WTC11 (cell line): ENCODE measurements at places on chromosomes 1 and 21. TPM values are rescaled to one million over a fixed set of nuclear protein-coding genes. Genes with fewer than 3 reads are reported as not detected.

DNA sequence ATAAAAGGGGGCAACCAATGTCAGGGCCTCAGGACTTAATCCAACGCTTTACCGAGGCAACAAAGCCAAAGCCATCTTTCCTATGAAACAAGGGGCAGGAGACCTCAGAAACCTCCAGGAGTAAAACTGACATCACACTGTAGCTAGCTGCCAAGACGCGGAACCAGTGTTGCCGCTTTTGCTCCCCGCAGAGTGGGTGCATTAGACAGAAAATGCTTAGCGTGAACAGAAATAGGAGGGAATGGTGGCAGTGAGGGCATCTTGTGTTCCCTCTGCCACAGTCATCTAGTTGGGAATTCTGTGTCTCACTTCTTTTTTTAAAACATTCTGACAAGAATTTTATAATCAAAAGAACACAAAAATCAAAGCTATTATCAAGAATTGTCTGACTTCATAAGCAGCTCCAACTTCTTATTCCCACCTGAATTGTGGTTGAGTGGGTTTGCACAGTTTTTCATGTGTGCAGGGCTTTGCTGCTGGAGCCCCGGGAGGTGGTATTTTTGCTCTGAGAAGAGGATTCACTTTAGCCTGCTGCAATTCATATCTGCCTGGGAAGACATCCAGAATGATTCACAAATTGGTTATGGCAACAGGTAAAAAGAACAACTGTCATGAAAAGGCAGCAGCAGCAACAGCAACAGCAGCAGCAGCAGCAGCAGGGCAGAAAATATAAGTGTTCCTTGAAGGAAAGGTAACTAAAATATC, 82.2 kb upstream of the DIRAS3 start:
- H3K27me3 ChIP-seq: no peaks in the 10 kb centered on the region; the same call in none of the 2 replicates
- peaks cover 17% of the 10 kb centered on the region for H3K4me1 ChIP-seq
- no peak overlapping the region for H3K27ac ChIP-seq

GRCh38 chr1:224045556-224045955, 68.4 kb upstream of the FBXO28 start:
- H3K27me3 ChIP-seq: no peaks in the 10 kb centered on the region
- H3K4me1 ChIP-seq: no peaks in the 10 kb centered on the region
- no peak for DNase-seq
- no peak overlapping the region for H3K4me3 ChIP-seq
- H3K27ac ChIP-seq: no peak overlapping the region
- no peaks in the 10 kb centered on the region for H3K36me3 ChIP-seq

- H3K36me3 ChIP-seq: no peaks in the 10 kb centered on the region
- no peak overlapping the region for H3K27ac ChIP-seq
- H3K4me3 ChIP-seq: no peak overlapping the region
Measured at GRCh38 chr1:198641966-198642668, 3.3 kb downstream of the PTPRC start.

DNA sequence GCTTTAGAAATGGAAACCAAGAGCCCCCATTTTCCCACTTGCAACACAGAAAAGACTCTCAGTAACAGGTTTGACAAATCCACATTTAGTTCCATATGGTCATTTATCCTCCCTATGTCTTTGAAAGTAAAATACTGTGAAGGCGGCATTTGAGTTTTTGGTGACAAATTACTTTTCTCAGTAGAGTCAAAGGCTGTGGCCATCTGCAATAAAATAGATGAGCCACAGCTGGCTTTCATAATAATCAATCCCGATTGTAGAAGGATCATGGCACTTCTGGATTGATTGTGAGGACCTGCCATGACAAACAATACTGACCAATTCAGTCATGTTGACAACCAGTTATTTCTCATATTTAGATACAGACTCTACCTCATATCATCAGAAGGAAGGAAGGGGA, 512.0 kb upstream of the ADGRL2 start:
- H3K36me3 ChIP-seq: no peaks in the 10 kb centered on the region
- DNase-seq: no peak
- no peaks in the 10 kb centered on the region for H3K27me3 ChIP-seq
- H3K4me3 ChIP-seq: no peak overlapping the region
- no peaks in the 10 kb centered on the region for H3K4me1 ChIP-seq
- no peak overlapping the region for H3K27ac ChIP-seq

DNA sequence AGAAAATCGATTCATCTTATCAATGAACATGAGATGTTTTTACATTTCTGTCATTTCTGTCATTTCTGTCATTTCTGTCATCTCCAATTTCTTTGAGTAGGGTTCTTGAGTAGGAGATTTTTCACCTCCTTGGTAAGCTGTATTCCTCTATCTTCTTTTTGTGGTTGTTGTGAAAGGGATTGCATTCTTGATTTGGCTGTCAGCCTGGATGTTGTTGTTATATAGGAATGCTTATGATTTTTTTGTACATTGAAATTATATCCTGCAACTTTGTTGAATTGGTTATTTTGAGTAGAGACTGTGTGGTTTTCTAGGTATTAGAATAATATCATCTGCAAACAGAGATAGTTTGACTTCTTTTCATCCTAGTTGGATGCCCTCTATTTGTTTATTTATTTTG, 1233.7 kb downstream of the PLA2G4A start:
- peaks cover under 1% of the 10 kb centered on the region; the same call in 1 of the 2 replicates for H3K36me3 ChIP-seq
- no peaks in the 10 kb centered on the region for H3K4me1 ChIP-seq
- no peaks in the 10 kb centered on the region for H3K27me3 ChIP-seq
- H3K4me3 ChIP-seq: no peak overlapping the region
- no peak overlapping the region for H3K27ac ChIP-seq

GRCh38 chr1:236543065-236543669, 19.4 kb downstream of the LGALS8 start:
- H3K4me1 ChIP-seq: 0 out of 2 replicates have a peak, but pooled peaks cover 3% of the 10 kb centered on the region
- peaks cover 37% of the 10 kb centered on the region for H3K36me3 ChIP-seq
- no peaks in the 10 kb centered on the region for H3K27me3 ChIP-seq
- peak; percentile 32 for DNase-seq

Gene PTPRC
- total RNA-seq: 0.71 to 1.4 TPM (median 1.2 TPM) in 3 replicates

DNA sequence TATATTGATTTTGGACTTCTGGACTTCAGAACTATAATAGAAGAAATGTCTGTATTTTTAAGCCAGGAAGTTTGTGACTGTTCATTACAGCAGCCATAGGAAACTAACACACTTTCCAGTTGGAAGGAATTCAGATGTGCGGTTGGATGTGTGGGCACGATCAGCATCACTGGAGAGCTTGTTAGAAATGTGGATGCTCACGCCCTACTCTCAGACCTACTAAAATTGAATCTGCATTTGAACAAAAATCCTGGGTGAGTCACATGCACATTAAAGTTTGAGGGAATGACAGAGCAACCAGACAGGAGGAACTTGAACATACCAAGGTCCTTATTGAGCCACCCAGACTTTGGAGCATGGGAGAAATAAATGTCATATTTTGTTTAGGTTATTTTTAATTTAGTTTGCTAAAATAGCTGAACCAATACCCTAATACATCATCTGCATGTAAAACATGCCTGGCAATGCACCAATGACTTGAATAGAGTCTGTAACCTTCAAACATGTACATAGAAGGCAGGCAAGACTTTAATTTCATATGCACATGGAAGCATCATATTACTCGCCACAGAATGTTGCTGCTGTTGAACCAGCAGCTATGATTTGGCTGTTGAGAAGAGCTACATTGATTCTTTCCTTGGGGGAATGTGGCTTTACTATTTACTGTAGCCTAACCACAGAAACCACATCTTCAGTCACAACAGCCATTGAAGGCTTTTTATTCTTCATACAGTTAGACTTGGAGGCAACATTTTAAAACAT, 346.2 kb downstream of the BARHL2 start:
- H3K4me1 ChIP-seq: no peaks in the 10 kb centered on the region
- no peak for DNase-seq
- H3K27ac ChIP-seq: no peak overlapping the region
- H3K36me3 ChIP-seq: no peaks in the 10 kb centered on the region
- H3K4me3 ChIP-seq: no peak overlapping the region

Gene HSD3B2
- 0.94 to 1.0 TPM (median 0.94 TPM) in 3 replicates for total RNA-seq

DNA sequence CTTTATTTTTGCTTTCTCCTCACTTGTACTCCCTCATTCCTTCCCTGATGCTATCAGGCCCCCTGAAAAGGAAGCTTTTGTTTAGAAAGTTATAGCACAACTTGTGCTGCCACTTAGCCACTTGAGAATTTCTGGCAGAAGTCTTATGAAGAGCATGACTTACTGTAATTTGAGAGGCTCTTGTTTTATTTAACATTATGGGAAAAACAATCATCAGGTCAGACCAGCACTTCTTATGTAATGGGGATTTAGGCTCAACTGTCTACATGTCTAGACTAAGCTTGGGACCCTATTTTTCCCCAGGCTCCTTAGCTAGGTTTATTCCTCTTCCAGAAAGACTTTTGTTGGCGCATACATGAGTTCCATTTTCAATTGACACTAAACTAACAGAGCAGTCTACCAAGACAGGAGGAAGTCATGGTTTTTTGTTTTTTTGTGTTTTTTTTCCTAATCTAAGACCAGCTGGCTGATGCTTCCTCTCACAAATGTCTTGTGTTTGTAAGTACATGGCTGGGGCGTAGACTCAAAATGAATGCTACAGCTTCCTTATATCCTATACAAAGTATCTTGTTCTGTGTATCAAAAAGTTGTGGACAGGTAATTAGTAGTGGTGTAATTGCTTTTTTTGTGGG, 31.5 kb downstream of the TNFSF4 start:
- no peak for DNase-seq
- H3K4me3 ChIP-seq: no peak overlapping the region
- peaks cover 27% of the 10 kb centered on the region for H3K36me3 ChIP-seq
- H3K27ac ChIP-seq: no peak overlapping the region

GRCh38 chr1:21673277-21673780, 4.2 kb upstream of the RAP1GAP start:
- H3K4me1 ChIP-seq: peaks cover 28% of the 10 kb centered on the region
- no peak overlapping the region for H3K4me3 ChIP-seq
- peaks cover 8% of the 10 kb centered on the region for H3K27me3 ChIP-seq
- peaks cover 2% of the 10 kb centered on the region; the same call in 1 of the 2 replicates for H3K36me3 ChIP-seq
- H3K27ac ChIP-seq: peak overlapping the region; percentile 50; the same call in 1 of the 2 replicates

GRCh38 chr1:81424061-81424460, 376.7 kb upstream of the ADGRL2 start:
- H3K27ac ChIP-seq: no peak overlapping the region; the same call in 1 of the 2 replicates
- no peak overlapping the region for H3K4me3 ChIP-seq
- no peaks in the 10 kb centered on the region; the same call in 1 of the 2 replicates for H3K27me3 ChIP-seq
- peaks cover 15% of the 10 kb centered on the region for H3K4me1 ChIP-seq
- no peak for DNase-seq

Gene S100A3
- 0.33 TPM in 1 of 3 replicates, not detected in the others for total RNA-seq

DNA sequence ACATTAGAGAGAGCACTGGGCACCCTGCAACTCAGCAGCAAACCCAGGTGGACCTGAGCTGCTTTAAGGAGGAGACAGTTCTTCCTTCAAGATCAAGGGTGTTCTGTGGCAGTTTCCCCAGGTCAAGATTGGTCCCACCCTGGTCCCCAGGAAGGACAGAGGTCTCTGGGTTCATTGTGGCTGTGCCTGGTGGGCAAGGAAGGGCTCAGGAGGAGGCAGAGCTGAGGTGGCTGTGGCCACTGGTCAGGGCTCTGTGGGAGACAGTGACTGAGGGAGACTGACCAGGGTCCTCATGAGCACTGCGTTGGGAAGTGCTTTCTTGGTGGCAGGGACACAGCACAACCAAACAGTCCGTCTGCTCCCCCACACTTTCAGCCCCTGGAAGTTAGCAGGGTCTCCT, 141.3 kb downstream of the FCRL5 start:
- peaks cover 10% of the 10 kb centered on the region for H3K27me3 ChIP-seq
- no peak overlapping the region for H3K27ac ChIP-seq

DNA sequence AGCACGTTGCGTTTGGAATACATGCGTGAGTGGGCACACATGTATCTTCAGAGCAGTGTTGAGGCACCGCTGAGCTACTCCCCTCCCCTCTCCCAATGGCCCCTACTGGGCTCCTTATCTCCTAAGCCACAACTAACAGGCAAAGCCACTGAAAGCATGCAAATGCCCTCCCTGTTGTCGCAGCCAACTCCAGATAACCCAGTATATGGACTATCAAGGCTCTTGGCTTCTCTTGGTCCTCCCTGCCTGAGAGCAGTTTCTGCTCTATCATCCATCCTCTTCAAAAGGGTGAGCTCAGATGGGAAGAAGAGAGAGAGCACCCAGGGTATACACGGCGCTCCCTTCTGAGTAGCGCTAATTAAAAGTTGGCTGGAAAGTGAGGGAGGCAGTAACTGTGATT, 58.5 kb upstream of the CNTN2 start:
- DNase-seq: no peak
- peaks cover 2% of the 10 kb centered on the region for H3K4me1 ChIP-seq
- no peak overlapping the region for H3K4me3 ChIP-seq
- no peaks in the 10 kb centered on the region for H3K27me3 ChIP-seq

GRCh38 chr1:96075704-96076455, 645.7 kb upstream of the PTBP2 start:
- H3K27ac ChIP-seq: no peak overlapping the region
- peaks cover 6% of the 10 kb centered on the region for H3K4me1 ChIP-seq
- H3K27me3 ChIP-seq: no peaks in the 10 kb centered on the region
- H3K4me3 ChIP-seq: no peak overlapping the region
- H3K36me3 ChIP-seq: no peaks in the 10 kb centered on the region
- DNase-seq: no peak

Gene MYBPH
- total RNA-seq: not detected in 3 replicates

- no peaks in the 10 kb centered on the region for H3K36me3 ChIP-seq
- H3K27me3 ChIP-seq: no peaks in the 10 kb centered on the region
- peaks cover 19% of the 10 kb centered on the region for H3K4me1 ChIP-seq
- H3K27ac ChIP-seq: no peak overlapping the region
- H3K4me3 ChIP-seq: no peak overlapping the region
Measured at GRCh38 chr1:117970252-117970651, 40.7 kb downstream of the WDR3 start.
